ENCODE measurements at places on chromosomes 4 and X.

GRCh38 chrX:54223581-54223980 is 40.5 kb upstream of the FAM120C start:
- peak; percentile 16 for DNase-seq

DNA sequence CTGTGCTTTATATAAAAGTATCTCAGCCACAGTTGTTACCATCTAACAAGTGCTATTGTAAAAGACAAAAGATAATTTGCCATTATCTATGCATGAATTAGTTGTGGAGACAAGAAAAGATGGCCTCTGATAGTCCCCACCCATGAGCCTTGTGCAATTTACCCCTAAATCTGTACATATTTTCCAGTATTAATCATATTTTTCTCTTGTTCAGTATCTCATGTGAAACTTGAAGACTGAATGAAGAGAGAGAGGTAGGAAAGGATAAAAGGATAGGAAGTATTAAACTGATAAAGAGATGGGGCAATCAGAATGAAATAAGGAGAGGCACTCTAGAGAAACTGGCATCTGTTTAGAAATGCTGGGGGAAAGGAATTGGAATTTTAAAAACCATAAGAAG is 3.7 kb downstream of the MYOZ2 start:
- no peak for DNase-seq

- no peak for DNase-seq
Observed at GRCh38 chrX:131072871-131073571, 14.9 kb downstream of the ARHGAP36 start.

GRCh38 chr4:2248044-2248780 is 6.3 kb upstream of the HAUS3 start:
- no peak for DNase-seq

GRCh38 chrX:109943092-109943739 is 59.7 kb upstream of the TMEM164 start:
- DNase-seq = no peak

GRCh38 chr4:152979731-152980330 is 43.7 kb downstream of the FHDC1 start:
- DNase-seq = no peak

DNA sequence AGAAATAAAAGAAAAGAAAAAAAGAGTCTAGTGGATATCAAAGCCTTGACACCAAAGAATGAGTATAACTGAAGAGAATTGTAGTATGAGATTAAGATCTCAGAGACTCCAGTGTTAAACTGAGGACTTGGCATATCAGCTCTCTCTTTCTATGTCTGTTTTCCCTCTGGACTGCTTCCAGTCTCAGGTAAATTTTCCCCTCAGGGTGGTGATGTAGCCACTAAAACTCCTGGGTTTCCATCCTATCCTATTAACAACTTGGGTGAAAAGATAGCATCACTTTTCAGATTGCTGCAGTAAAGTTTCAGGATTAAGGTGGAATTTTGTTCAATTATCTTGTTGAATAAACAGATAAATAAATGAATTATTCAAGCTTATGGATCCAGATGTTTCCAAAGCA is 85.7 kb downstream of the ATP10D start:
- DNase-seq = no peak

- no peak for DNase-seq
Observed at GRCh38 chr4:127174616-127175015, 458.1 kb upstream of the INTU start.

DNA sequence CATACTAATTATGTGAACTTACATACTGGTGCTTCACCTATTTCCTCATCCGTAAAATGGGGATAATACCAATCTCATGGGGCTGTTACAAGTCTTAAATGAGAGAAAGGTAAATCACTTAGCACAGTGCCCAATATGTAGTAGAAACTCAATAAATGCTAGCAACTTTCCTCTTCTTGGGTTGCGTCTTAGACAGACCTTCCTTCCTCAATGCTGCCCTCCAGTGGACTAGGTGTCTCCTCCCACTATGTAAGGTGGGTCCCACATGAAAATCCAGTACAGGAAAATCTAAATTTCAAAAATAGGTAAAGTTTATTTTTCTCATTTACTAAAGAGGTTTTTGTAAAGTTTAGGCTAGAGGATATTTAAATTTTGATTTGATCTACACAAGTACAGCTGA is 20.6 kb downstream of the ZDHHC9 start:
- no peak for DNase-seq

- DNase-seq = no peak
Observed at GRCh38 chrX:18174971-18175370, 45.7 kb downstream of the BEND2 start.

DNA sequence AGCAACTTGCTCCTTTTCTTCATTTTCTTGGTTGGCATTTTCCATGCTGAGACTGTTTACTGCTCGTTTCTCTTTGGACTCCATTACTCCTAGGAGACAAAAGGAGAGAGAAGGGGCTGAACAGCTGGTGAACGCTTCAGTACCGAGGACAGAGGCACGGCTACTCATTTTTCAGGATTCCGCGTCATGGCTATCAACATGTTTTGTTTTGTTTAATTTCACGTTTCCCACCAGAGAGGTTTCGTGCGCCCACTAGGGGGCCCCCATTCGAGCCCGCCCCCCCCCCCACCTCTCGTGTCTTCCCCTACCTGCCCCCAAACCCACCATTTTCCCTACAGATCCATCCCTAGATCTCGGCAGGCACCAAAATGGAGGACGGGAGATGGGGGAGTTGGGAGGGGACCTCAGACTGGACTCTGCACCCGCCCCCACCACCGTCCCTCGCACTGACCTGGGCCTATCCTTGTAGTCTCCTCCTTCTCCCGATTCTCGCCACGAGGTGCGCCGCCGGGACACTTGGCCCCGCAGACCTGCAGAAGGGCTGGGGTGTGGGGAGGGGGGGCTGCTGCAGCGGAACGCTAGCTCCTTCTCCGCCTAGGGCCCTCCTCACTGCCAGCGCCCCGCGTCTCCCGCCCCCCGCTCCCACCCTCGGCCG is 653 bp downstream of the BEX1 start:
- DNase-seq = peak; percentile 24

DNA sequence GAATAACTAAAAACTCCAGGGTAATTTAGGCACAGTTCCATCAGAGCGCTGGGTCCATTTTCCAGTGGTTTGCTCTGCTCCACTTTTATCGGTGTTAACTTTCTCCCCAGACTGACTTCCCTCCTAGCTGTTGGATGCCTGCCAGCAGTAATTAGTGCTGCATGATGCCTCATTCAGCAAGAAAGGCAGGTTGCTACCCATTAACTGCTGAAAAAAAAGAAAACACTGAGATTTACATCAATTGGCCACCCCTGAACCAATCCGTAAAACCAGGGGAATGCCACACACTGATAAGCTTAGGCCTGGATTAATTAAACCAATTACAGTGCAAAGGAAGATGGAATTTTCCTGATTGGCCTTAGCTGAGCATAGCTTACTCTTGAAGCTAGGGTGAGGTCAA is 182.4 kb upstream of the CXXC4 start:
- DNase-seq = no peak

DNA sequence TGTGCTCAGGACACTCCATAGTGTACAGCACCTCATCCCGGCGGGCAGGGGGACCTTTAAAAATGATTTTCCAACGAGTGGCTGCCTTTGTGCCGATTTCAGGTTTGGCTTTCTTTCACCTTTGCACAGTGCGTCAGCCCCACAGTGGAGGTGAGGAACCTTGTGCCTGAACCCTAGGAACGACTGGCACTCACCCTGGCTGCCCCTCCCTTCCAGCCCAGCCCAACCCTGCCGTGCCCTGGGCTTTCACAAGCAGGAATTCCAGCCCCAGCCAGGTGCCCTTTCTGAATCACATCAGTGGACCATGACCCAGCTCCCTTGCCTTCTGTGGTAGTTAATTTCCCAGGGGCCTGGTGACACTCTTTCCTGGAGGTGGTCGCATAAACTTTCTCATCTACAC is 1.3 kb downstream of the TMEM164 start:
- DNase-seq = no peak

- no peak for DNase-seq
Observed at GRCh38 chr4:3263053-3263875, 14.3 kb downstream of the MSANTD1 start.

DNA sequence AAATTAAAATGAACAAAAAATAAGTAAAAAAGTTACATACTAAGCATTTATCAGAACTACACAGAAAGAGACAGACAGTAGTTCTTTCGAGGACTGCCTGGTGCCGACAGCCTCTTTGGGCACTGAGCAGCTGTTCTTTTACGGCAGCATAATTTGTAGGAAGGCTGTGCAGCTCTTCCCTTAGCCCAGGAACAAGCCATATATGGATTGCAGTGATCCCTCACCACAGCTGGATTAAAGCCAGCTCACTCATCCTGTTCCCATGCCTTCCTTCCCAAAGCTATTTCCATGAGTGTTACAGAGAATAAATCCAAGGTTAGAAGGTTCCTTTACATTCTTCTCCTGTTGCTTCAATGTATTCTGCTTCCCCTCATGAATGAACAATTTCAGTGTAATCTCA is 71.7 kb downstream of the DDX60L start:
- peak; percentile 65 for DNase-seq

GRCh38 chr4:163816494-163816893 is 322.0 kb downstream of the TMA16 start:
- DNase-seq = no peak

DNA sequence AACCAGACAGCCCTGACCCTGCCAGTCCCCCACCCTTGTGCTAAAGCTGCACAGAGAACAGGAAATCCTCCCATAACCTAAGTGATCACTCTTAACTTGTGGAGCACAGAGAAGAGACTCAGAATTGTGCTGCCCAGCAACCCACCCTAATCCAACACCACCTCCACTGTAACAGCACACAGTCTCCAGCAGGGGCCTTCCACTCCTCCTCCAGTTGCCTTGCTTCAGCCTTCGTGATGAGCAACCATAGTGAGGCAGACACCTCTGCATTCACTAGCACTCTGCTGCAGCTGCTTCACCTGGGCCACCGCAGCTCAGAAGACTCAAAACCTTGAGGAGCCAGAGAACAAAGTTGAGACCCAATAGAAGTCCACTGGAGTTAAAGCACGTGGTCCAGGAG is 7.9 kb upstream of the UGT2B4 start:
- DNase-seq = no peak

- no peak for DNase-seq
Observed at GRCh38 chrX:135522132-135522530, 1.7 kb downstream of the INTS6L start.

DNA sequence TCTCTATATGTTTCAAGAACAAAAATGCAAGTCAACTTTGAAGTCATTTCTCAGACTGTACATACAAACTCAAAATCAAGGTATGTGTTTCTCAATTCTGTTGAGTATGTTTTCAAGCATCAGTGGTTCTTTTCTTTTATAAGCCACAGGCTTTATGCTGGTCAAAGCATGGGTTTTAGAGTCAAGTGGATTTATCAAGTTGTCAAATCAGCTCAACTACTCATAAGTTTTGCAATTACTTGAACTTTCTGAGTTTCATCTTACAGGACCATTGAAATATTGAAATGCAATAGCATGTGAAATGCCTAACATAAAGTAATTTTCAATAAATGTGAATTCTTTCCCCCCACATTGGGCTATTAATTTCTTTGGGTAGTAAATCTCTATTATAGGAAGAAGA is 239.9 kb upstream of the DKK2 start:
- no peak for DNase-seq

DNA sequence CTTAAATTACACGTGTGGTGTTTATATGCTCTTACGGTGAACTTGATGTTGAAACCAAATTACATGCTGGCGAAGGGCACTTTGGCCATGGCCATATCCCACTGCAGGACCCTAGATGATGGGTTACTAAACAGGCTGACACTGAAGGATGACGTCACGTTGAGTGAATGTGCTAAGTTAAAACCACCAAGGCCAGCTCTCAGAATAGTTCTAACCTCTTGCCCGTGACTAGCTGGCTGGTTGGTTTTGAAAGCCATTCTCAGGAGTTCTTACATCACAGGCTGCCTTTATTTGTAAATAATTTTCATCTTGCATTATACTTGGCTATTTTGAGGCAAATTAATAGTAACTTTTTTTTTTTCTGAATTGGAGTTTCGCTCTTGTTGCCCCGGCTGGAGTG is 41.3 kb upstream of the PHEX start:
- DNase-seq = no peak

DNA sequence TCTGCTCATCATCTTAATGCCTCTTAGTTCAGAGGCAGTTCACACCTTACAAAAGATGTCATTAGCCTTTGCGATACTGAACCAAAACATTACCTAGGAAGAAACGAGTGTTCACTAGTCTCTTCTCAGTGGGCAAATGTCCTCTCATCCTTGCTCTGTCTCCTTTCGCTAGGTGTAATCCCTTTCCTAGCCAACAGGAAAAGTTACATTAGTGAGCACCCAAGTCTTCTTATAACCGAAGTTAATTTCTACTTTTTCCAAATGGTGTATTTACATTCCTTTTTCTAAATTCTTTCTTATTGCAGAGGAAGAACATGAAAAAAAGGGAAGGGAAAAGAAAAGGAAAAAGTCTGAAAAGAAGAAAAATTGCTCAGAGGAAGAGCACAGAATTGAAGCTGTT is 46.9 kb downstream of the SMIM31 start:
- no peak for DNase-seq

GRCh38 chr4:8778291-8778690 is 93.3 kb downstream of the HMX1 start:
- no peak for DNase-seq

GRCh38 chr4:136562834-136563233 is 969.5 kb downstream of the PCDH18 start:
- peak; percentile 36 for DNase-seq

DNA sequence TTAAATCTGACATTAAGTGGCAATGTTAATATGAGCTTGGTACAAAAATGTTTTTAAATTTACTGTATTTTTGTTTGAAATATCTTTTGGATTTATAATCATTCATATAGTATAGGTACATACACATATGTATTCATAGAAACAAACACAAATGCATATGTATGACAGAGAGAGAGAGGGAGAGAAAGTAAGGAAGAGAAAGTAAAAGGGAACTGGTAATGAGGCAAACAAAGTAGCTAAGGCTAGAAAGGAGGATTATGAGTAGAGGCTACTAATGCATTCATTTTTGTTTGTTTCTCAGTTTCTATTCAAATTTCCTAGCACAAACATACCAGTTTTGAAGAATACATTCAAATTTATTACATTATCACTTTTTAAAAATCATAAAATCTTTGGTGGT is 132.4 kb downstream of the GLRA3 start:
- DNase-seq = no peak

- no peak for DNase-seq
Observed at GRCh38 chr4:94833394-94833793, 75.6 kb downstream of the BMPR1B start.

DNA sequence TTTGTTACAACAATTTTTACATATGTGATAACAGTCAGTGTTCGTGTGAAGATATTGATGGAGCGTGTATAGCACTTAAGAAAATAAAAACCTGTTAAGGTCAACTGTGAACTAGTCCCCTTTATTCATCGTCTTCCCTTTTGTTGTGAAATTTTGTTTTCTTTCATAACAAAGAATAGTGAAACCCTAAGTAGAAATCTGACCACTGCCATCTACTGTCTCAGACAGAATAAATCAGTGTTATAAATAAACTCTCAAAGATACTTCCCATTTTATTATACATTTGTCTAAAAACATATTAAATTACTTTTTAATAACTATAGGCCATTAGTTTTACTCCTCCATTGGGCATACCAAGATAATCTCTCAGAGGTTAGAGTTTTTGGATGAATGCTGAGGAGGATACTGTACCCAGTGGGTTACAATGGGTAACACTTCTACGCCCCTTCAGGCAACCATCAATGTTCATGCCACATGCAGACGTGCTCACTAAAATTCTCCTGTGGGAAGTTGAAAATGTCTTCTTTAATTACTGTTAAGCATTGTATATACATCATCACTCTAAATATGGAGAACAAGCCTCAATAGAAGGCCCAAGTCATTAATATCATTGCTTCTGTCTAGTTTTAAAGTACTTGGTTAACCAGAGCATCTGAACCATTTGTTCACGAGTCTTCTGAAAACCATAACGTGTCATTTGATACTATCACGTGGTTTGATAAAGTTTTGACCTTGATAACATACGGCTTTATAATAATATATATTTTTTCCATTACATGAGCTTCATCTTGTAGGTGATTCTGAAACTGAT is 171.2 kb downstream of the TMA16 start:
- DNase-seq = no peak

Data from T47D (cell line).